Stimulated activated CD4-positive, alpha-beta T cell treated with anti-CD3 and anti-CD28 coated beads, Interleukin-4, amount 100 ng/mL, for 24 hours (primary cell): ENCODE measurements at places on chromosomes 6 and 20.

DNA sequence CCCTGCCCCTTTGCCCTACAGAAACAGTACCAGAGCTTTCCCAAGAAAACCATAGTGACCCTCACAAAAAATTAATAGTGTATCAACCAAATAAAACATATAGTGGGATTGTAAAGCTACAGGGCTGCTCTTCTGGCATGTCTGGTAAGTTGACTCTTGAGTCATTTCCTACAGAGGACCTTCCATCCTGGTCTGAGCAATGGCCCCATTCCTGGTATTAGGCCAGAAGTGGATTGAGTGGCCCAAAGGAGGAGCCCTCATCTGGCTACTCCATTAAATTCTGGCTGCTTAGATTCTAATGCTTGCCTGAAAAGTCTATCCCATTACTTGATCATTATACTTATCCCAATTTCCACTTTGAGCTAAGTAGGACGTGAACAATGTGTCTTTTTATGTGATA lies 150.9 kb upstream of the HMGN3 start:
- no peak for DNase-seq

- DNase-seq, result no peak
These were observed 134.8 kb upstream of the PHACTR3 start for GRCh38 chr20:59469267-59470252.

- DNase-seq, result no peak
These were observed 31.2 kb downstream of the CRISP1 start for GRCh38 chr6:49835140-49835539.

GRCh38 chr6:162119341-162119740 lies 608.2 kb downstream of the PRKN start:
- DNase-seq, result no peak
